Cortex of kidney (tissue), 1 donor: ENCODE measurements at places on chromosomes 1 and 21.

- DNase-seq: no peak
Observed at GRCh38 chr1:201916649-201917249, 28.1 kb downstream of the SHISA4 start.

DNA sequence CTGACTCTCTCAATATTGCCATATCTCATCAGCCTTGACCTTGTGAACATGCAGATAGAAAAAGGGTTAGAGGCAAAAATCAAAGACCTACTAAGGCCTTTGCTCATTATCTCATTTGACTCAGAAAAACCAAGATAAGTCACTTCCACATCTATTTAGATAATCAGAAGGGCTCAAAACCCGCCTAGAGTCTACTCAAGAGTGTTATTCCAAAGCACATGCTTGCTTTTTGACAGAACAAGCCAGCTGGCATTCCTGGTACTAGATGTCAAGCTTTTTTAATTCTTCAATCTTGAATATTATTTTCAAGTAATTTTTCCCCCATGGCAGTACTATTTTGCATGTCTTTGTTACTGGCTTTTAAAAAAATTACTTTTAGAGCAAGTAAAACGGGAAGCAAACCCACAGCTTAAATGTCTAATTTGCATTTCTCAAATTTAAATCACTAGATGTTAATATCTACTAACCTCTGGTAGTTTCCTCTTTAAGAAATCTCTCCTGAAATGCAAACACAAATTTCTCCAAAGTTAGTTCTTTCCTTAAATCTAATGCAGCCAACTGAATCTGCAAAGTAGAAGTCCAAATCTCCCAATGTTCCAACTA, 51.5 kb downstream of the APP start:
- DNase-seq: no peak

DNA sequence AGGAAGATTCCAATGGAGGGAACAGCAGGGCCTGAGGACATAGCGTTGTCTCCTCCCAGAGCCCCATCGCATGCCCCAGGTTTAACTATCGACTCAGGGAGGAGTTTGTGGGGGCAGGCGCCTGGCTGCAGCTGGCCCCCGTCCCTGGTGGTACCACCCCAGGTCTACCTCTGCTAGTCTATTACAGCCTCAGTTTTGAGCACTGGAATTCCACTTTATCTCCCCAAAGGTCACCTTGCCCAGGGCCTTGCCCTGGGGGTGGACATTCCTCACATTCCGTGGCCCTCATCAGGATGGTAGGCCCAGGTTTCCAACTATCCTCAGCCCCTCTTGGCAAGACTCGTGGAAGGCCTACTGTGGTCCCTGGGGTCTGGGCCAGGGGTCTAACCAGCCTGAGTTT, 65.4 kb upstream of the SSBP3 start:
- no peak for DNase-seq

GRCh38 chr1:47930210-47930840, 66.9 kb downstream of the TRABD2B start:
- DNase-seq: no peak

- no peak for DNase-seq
Observed at GRCh38 chr1:15945832-15946448, 30.0 kb downstream of the ZBTB17 start.

DNA sequence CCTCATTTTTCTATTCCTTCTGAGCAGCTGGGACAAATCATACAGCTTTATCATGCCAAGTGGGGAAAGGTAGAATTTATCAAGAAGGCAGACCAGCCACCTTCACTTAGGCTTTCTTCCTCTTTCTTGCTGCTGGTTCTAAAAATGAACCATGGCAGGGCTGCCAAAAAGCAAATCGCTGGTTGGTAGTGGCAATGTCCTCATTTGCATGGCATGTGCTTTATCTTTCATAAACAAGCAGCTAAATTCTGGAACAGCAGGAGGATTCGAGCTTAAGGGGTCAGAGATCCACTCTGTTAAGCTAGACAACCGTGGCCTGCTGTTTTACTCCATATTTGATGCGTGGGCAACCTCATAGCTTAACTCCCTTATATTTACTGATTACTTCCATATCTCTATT, 91.3 kb downstream of the RPE65 start:
- no peak for DNase-seq

DNA sequence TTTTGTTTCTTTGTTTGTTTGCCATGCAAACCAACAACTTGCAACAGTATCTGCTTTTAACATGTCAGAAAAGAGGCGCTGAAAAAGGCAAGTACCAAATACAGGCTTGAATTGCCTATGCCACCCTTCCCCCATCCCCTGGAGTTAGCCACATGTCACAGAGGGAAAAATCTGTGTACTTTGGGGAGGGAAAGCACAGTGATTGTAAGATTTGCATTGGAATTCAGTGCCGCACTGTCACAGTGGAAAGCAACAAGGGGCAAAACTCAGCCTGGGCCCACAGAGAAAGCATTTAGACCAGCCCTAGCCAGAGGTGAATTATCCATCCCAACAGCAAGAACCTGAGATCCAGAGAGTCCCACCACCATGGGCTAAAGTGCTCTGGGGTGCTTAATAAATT, 52.4 kb upstream of the ACADM start:
- no peak for DNase-seq

GRCh38 chr1:112575154-112575804, 43.7 kb downstream of the ST7L start:
- DNase-seq: no peak

GRCh38 chr1:222370081-222370912, 177.6 kb downstream of the HHIPL2 start:
- no peak for DNase-seq

DNA sequence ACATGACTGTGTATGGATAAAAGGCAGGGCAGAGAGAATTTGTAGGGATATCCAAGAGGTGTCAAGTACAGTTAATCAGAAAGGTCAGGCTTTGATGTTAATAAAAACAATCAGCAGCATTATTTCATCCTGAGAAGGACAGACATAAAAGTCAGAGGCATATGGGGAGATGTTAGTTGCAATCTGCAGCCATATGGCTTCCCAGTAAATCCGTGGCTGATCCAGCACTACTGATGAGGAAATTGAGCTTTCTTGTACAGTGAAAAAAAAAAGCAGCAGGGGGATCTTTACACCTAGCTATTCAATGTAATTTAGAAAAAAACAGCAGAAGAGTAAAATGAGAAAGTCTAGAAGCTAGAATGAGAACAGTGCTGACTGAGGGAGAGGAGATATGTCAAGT, 2.2 kb upstream of the SPRR1B start:
- DNase-seq: no peak

DNA sequence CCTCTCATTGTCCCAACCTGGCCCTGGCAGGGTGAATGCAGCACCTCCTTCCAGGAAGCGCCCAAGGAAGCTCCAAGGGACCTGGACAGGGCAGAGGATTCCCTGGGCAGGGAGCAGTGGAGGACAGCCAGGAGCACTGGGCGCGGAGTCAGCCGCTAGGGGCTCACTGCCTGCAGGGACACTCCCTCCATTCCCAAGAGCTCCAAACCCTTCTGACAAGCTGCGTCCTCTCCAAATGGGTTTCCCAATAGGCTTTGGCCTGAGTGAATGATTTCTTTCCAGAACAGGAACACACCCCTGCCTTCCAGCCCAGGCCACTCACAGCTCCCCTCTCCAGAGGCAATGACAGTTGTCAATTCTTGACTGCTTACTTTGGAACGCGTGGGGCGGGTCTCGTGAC, 128.5 kb upstream of the EDN2 start:
- no peak for DNase-seq

DNA sequence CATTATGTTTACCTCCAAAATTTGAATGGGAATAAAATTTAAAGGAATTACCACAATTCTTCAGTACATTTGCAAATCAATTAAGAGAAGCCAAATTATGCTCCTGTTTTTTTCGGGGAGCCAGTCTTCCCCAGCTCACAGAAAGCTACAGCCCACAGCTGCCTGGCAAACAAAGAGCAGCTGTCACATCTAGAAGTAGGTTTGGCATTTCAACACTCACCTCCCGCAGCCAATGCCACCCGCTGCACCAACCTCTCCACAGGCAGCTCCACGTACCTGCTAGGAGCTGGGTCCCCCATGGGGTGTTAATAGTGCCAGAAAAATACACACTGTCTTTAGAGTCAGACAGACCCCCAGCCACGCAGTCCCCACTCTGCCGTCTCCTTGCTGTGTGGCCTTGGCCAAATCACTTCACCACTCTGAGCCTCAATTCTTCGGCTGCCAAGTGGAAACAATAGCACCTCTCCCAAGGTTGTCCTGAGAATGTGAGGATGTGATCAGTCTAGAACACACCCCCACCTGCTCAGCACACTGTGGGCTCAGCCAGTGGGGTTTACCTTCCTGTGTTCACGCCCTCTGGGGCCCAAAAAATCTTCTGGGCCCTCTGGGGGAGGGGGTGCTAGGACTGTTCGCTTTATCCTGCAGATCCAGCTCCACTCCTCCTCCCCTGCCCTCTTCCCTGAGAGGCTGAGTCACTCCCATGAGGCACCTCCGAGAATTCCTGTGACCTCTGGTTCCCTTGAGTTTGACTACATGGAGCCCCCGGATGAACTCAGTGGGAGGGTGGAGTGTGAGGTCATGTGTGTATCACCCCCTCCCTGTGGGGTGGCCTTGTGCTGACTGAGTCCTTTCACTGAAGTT, 204.3 kb upstream of the GRIK3 start:
- no peak for DNase-seq

DNA sequence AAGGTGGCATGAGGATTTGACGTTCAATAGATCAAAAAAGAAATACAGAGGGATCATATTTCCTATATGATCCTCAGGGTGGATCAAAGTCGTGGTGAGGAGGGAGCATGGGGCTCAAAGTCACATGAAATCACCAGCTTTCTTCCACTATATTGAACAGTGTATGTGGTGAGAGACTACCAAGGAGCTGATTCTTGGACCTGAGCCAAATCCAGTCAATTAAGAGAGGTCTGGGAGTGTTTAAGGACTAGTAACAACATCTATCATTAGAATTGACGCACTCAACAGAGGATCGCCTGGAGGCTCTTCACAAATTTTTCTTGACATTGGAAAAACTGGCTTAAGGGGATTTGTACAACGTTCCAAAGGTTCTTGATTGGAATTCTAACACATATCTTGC, 267.7 kb upstream of the PROX1 start:
- no peak for DNase-seq

DNA sequence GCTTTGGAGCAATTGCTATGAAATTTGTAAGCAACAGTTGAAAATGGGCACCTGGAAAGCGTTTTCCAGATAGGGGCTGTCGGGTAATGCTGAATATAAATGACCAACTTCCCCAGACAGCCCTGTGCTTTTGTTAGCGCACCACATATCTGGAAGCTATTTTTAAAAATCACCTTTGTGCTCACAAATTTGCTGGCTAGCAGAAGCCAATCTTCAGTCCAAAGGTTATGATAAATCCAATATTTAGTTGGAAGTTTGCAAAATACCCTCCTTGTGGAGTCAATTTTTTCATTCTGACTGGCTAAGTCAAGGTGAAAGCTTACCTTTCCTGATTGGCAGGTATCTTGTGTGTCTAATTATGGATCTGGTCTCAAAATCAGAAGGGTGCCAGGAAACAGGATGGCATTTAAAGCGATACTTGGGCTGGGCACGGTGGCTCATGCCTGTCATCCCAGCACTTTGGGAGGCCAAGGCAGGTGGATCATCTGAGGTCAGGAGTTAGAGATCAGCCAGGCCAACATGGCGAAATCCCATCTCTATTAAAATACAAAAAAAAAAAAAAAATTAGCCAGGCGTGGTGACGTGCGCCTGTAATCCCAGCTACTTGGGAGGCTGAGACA, 124.1 kb upstream of the AJAP1 start:
- no peak for DNase-seq

DNA sequence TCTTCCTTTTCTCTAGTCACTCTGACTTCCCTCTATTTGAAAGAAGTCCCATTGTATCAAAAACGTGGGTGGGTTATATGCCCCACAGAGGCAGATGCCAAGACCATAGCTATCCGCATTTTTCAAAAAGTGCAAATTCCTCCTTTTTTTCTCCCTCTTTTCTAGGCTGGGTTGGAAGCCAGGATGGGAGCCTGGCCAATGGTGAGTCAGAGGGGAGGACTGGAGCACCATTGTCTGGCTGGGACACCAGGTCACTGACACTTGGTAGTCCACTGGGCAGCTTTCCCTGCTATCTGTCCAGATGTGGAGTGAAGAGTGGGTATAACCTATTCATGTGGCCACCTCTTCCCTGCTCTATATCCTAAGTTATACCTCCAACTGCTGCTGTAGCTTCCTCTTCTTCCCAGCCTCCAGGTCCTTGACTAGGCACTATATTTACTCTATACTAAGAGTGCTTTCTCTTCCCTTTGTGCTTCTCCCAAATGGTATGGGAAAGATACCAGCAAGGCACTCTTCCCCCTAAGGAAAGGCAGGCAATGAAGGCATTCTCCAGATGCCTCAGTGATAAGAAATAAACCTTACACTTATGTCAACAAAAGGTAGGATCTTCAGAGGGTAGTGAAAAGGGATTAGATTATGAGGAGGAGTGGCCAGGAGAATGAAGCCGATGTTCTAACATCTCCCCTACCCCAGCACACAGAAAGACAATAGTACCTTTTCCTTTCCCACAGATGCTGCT, 12.9 kb downstream of the PI4KB start:
- DNase-seq: no peak

- DNase-seq: no peak
Observed at GRCh38 chr1:153355445-153356071, 2.1 kb upstream of the S100A9 start.

DNA sequence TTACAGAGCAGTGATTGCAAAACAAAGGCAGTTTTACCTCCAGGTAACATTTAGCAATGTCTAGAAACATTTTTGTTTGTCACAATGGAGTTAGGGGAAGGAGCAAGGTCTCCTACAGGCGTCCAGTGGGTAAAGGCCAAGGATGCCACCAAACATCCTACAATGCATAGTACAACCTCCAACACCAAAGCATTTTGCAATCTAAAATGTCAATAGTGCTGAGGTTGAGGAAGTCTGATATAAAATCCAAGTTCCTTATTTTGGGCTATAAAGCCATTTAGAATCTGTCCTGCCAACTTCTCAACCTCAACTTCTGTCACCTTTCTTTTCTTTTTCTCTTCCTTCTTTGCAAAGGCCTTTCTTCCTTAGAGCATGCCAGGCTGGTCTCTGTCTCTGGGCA, 111.2 kb downstream of the FASLG start:
- no peak for DNase-seq

- DNase-seq: no peak
Observed at GRCh38 chr21:22223385-22223784, 1225.2 kb downstream of the NCAM2 start.

- no peak for DNase-seq
Observed at GRCh38 chr1:112866151-112866550, 89.8 kb downstream of the SLC16A1 start.

GRCh38 chr1:53331446-53332185, 3.7 kb upstream of the LRP8 start:
- no peak for DNase-seq

DNA sequence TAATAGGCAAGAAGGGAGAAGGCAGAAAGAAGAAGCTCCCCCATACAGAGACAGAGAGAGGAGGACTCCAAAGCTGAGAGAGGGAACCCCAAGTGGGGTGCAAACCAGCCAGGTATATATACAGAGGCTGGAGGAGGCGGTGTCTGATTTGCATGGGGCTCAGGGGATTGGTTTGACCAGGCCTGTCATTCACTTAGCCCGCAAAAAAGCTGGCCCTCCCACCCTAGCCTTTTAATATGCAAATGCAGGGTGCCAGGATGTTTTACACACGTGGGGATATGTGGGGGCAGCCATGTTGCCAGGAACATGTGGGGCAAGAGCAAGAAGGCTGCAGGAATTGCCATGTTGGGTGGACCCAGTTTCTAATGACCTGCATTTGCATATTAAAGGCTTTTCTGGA, 37.0 kb upstream of the TENT5B start:
- DNase-seq: no peak
